ENCODE measurements at places on chromosomes 1 and 21.

DNA sequence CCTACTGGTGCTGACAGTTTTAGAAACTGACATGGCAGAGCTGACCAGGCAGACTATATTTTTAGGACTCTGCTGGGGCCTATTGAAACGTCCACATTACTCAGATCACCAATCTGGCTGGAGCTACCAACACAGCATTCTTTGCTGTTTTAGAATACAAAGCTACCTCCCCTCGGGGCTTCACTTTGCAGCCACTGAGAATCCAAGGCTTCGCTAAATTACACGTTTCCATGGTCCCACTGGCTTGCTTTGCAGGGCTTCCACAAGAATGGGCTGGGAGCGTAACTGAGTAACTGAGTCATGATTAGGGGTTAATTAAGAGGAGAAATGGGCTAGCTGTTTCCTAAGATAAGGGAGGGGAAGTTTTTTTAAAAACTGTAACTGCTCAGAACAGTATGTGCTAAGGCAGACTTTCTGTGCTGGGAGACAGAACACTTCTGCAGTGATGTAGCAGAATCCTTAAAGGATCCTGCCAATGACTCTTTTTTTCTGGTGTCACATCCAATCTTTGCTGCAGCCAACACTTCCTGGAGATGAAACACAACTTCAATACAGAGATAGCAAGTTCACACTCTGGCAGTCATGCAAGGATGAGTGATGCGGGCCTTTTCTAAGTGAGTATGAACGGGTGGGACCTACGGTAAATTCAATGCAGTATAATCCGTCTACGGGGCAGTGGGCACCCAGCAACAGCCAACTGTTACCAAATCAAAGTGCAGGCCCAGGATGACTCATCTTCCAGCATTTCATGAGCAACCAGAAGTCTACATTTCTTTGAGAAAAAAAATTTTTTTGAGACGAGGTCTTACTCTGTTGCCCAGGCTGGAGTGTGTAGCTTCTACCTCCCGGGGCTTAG lies 21.5 kb downstream of the NDUFS5 start:
- peak; percentile 10 for DNase-seq

DNA sequence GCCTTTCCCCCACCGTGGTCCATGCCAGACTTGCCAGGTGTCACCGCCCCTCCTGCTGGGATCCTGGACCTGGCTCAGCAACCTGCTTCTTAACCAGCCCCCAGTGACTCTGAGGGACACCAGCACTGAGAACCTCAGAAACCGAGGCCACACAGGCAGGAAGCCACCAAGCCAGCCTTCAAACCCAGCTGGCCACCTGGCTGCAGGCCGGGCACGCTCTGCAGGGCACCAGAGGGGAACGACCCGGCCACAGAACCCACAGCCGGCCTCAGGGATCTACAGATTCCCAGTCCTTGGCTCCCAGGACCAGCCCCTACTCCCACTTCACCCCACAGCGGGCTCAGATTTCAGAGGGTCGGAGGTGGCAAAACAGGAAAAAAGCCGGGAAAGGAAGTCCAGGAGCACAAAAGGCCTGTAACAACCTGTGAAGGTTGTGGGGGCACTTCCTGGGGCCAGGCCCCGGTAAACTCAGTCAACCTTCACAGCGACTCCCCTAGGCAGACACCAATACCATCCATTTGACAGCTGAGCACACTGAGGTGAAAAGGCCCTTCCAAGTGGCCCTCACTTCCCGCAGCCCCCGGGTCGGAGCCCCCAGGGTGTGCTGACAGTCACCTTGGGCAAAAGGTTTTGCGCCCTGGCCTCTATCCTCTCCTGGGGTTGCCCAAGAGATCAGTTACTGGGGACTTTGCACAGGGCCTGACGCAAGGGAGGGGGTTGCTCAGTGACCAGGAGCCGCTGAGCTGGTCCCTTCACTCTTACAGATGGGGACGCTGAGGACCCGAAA lies 14.1 kb downstream of the RUNX3 start:
- DNase-seq = no peak

DNA sequence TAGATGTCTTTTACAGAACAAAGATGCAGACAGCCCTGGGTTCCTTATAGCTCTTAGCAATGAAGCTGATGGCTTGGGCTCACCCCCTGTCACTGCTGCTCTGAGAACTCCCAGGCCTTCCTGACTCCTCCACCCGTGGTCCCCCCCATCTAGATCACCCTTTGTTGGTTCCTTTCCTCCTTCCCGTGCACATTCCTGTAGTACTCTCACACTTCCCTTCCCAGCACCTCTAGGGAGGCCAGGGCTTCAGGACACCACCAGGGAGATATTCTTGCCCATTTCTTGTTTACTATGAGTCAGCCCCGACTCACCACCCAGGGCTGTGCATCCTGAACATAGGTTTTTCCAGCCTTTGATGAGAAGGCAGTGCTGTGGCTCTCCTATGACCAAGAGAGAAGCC lies 14.4 kb upstream of the NOS1AP start:
- DNase-seq = no peak

DNA sequence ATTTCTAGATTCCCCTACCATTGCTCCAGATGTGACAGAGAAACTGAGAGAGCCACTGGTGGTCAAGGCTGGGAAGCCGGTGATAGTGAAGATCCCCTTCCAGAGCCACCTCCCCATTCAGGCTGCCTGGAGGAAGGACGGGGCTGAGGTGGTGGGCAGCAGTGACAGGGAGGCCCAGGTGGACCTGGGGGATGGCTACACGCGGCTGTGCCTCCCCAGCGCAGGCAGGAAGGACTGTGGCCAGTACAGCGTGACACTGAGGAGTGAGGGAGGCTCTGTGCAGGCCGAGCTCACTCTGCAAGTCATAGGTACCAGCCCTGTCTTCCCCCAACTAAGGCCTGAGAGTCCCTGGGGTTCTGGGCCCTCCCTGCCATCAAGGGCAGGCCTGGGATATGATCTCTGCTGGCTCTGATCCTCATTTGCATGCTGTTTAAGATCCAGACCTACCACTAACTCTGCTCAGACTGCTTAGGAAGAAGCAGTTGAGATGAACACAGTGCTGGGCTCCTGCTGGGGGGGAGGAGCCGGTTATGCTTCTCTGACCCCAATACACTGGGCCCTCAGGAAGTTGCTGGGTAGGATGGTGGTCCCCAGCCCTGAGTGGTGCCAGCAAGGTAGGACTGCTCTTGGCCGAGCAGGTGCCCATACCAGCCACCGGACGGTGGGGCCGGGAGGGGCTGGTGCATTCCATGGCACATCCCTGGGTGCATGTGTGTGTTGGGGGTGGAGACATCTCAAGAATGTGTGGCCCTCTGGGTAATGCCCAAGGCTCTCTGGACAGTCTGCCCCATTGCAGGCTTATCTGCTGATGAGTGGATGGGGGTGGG lies 25.1 kb downstream of the IGFN1 start:
- DNase-seq = no peak

DNA sequence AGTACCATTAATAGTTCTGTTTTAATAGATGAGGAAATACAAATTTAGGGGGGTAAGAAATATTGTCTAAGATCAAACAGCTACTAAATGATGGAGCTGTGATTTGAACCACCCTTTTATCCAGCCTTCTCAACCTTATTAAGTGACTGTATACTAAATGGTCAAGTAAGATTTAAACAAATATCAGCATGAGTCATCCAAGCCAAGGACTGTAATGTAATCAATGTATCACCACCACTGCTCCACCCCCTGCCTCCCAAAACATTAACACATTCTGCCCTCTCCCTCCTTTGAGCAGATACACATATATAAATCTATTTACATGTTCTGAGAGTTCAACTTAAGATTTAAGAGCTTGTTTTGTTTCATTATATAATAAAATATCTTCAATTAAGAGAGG lies 58.9 kb downstream of the LRRC40 start:
- DNase-seq = no peak

DNA sequence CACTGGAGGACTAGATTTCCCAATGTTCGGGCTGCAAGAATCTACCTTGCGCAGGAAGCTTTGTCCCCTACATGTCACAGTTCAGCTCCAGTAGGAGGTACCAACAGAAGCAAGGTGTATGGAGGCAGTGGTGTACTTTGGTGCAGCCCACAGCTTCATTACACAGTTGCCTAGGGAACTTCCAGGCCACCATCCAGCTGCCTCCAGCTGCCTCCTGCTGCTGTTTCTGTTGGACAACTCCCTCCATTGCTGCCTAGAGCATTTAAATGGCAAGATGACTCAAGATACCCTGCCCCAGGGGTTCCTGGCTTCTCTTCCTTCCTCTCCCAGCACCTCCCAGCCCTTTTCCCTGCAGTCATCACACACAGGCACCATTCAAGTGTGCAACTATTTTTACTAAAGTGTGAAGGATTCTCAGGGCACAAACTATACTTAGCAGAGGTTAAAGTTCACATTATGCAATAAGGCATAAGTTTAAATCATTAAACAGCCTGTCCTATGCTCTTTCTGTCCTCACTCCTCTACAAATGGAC lies 39.0 kb upstream of the ATP1A1 start:
- no peak for DNase-seq

GRCh38 chr1:178723546-178723945 lies 1.5 kb upstream of the RALGPS2 start:
- no peak for DNase-seq

- no peak for DNase-seq
These were observed 5.0 kb upstream of the MATN1 start for GRCh38 chr1:30728340-30728739.
